Activated T-helper 17 cell treated with anti-CD3 and anti-CD28 coated beads, Interleukin-2, amount 50 U/mL, for 72 hours (primary cell): ENCODE measurements at places on chromosomes 4 and X.

DNA sequence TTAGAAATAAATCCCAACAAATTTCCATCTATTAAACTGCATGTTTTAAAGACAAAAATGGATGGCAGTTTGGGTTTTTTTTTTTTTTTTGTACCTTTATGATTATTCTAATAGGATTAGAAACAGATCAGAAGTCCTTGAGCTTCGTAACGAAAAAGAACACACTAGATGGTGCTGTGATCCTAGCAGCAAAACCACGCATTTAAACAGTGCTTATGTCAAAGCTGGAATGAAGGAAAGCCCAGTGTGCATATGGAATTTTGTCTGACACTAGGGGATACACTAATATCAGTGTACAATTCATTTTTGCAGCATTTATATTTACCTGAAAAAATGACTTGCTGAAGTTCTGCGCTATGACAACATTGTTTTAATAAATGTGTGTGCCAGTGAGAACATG, 229.1 kb downstream of the VEGFC start:
- ATAC-seq = no peak

GRCh38 chrX:16848541-16848940, 21.6 kb downstream of the RBBP7 start:
- ATAC-seq = no peak

DNA sequence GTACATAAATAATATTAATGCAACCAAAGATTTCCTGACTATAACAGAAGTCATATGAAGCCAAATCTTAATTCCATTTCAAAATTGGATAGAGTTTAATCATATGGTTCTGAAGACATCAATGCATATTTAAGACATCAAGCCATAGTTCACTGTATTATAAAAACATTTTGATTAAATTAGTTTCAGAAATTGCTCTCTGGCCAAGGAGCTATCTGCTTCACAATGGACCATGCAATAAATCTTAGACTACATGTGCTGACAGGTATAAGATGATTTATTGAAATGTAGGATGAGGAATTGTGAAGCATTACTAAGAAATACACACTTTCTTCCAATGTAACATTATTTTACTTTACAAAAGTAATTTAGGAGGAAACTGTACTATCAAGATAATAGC, 81.6 kb downstream of the MID1 start:
- no peak for ATAC-seq

- no peak for ATAC-seq
These were observed 23.2 kb downstream of the PSAPL1 start for GRCh38 chr4:7411491-7411890.
